ENCODE measurements at places on chromosomes 5 and 9. TPM values are rescaled to one million over a fixed set of nuclear protein-coding genes. Genes with fewer than 3 reads are reported as not detected.

DNA sequence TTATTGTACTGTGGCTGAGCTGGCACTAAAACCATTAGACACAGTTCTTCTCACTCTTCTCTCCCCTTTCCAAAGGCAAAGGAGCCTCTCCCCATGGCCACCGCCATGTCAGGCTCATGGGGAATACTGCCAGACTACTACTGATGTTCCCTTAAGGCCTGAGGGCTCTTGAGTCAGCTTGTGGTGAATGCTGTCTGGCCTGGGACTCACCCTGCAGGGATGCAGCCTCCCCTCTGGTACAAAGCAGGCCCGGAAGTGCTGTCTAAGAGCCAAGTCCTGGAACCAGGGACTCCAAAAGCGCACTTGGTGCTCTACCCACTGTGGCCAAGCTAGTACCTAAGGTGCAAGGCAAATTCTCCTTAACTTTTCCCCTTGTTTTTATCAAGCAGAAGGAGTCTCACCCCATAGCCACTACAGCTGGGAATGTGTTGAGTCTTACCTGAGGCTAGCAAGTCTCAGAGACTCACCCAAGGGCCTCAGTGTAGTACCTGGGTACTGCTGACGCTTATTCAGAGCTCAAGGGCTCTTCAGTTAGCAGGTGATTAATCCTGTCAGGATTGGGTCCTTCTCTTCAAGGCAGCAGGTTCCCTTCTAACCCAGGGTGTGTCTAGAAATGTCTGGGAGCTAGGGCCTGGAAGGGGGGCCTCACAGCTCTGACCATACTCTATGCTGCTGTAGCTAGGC lies 33.2 kb upstream of the C5orf46 start:
- DNase-seq: no peak

DNA sequence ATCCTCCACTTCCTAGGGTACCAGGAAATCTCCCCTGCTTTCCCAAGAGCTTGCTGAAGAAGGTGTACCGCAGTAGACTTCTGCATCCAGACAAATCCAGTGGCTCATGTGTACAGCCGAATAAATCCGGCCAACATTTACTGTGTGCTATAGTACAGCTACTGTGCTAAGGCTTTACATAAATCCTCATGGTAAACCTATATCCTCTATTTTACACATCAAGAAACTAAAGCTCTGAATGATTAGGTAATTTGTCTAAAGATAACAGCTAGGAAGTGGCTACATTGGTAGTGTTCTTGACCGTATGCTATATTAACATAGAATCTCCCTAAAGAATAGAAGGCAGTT lies 511 bp upstream of the WDR41 start:
- no peak for DNase-seq

Gene CSNK1G3
- 53.3 TPM for total RNA-seq

- DNase-seq: no peak
These were observed 624.0 kb upstream of the KLF4 start for GRCh38 chr9:108113596-108113995.

DNA sequence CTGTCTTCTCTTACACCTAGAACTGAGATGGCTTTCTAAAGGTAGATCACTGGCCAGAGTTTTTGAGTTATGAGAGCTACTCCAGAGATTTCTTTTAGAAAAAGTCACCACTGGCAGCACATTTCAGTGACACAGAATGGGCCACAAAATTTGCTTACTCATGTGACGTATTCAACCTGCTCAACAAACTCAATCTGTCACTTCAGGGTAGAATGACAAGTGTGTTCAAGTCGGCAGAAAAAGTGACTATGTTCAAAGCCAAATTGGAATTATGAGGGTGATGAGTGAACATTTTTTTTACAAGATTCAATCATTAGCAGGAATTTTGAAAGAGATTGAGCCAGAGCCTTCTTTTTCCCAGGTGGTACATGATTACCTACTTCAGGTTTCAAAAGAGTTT lies 46.5 kb downstream of the TAF11L14 start:
- DNase-seq: no peak

DNA sequence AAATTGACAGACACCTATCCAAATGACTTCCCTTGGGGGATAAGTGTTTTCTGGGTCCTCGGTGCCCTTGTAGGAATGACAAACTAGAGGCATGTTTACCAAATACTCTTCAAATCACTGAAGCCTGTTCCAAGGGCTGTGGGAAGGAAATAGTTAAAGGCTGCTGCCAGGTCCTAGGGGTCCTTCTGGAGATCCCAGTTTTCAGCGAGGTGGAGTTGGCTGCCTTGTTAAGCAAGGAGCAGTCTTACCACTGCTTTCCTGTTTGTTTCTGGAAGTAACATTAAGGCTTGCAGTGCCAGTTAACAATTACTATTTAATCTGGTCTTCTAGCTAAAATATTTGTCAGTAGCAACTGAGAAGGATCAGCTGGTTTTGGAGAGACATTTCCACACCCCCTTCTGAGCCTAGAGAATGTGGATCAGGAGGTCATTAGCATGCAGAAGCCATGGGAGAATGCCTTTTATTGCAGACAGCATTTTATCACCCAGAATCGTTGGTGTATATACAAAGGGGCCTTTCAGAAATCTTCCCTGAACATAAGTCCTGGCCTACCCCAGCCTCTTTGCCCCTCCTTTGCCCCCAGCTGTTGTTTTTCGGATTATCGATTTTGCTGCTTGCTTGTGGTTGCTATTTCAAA lies 238.8 kb downstream of the DMAC1 start:
- no peak for DNase-seq

Gene LURAP1L
- total RNA-seq: 31.0 TPM

DNA sequence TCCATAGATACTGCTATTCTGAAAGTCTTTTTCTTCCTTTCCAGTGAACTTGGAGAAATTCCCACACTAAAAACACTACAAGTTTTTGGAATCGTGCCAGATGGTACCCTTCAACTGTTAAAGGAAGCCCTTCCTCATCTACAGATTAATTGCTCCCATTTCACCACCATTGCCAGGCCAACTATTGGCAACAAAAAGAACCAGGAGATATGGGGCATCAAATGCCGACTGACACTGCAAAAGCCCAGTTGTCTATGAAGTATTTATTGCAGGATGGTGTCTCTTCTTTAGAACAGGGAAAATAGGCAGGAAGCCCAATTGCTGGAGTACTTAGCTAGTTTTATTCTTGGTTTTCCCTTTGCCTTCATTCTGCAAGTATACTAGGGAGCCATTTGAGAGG lies 29.9 kb downstream of the SKP2 start:
- no peak for DNase-seq

Gene SLC45A2
- total RNA-seq: 1.2 TPM

DNA sequence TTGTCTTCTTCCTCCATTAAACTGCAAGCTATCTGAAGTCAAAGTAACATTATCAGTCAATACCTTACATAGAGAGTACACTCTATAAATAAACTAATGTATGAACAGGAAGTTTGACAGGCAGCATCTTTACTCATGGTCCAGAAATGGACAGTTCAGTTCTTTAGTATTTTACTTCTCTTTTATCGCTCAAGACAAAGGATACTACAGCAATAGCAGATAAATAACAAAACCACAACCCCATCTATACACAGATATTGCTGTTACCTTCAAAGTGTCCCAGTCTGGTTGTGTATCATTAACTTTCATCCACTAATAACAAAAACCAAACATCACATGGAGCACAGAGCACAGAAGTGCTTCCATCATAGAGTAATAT lies 46.4 kb downstream of the SEMA5A start:
- DNase-seq: no peak

DNA sequence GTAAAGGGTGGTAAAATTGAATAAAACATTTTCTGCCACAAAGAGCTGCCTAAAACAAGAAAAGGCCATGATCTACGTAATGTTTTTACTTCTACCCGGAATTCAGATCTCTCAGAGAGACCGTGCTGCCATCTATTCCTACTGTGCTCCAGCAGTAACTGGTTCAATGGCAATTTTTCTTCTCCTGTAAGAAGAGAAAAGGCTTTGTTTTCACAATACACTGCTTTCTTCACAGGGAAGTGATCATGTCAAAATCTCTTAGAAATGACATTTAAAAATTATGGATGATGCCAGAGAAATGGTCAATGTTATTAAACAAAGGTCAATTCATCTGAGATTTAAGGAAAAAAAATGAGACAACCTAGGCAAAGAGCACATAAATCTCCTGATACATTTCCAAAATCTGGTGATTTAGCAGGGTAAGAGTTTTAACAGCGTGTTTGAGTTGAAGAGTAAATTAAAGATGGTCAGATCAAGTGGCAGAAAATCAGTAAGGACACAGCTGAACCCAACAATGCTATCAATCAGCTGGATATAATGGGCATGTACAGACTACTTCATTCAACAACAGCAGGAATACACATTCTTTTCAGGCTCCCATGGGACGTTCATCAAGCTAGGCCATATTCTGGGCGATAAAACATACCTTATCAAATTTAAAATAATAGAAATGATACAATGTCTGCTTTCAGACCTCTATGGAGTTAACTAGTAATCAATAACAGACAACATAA lies 523.1 kb downstream of the CHSY3 start:
- DNase-seq: no peak

DNA sequence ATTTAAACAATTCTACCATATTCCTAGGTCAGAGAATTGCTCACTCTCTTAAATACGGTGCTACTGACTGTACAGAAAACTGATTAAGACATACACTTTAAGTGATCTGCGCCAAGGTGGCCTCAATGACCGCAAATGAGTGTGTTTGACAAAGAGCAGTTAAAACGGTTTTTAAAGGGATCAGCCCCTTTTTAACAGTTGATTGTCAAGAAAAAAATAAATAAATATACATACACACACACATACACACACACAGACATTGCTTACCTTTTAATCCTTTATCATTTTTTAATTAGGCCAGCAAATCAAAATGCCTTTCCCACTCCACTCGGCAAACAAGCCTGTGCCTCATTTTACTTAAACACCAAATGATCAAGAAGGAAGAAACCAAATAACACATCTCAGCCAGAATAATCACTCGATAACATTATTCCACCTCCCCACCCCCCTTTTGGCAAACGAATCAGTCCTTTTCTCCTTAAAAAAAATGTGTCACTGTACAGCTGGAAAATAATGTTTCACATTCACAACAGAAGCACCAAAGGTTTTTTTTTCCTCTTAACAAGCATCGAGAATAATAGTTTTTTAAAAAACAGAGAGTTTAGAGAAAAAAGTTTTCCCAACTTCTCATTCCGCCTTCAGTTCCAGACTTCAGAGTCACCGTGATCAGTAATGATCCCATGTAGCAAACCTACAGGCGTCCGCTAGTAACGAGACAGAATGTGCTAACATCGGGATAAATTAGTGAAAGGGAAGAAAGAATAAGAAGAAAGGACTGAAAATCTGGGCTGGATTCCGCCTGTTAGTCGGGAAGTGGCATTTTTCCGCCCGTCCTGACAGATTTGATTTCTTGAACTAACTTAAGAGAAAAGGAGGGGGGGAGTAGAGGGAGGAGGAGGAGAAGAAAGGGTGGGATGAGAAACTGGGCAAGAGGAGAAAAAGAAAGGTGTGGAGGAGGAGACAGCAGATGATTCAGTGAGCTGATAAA lies at the start of gene ZNF608:
Gene ZNF608, minus strand, starts transcription at position 712 of the 988 bp plus-strand sequence. CDS start 1,650 bp downstream, outside the sequence.
- peak; percentile 51 for DNase-seq

Gene ACTBL2
- not detected for total RNA-seq

Gene CEP120
- 27.6 TPM for total RNA-seq

Gene IFNA5
- total RNA-seq: not detected

DNA sequence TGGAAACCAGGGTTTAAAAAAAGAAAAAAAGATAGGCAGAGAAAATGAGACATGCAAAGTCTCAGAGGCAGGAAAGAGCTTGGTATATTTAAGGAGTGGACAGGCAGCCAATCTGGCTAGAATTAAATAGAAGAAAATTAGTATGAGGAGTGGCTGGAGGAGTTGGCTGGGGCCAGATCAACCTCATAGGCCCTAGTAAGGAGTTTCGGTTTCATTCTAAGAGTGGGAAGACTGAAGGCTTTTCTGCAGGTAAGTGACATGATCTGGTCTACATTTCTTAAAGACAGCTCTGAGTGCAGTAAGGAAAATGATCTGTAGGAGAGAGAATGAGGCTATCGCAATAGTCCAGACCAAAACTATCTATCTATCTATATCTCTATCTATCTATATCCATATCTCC lies 27.5 kb downstream of the ADRB2 start:
- no peak for DNase-seq

DNA sequence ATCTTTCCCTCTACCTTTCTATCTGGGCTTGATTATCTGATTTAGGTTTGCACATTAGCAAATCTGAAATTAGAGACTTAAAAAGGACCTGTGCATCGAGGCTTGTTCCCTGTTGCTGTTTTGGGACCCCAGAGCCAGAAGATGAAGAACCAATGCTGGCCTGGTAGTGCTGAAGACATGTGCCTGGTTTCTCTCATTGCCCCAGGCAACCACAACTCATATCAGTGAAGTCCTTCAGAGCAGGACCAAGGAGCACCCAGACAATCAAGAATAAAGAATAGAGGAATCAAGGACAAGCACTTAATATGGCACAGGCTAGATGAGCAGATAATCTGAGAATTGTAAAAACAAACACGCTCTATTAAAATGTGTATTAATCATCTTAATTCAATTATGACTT lies 362.7 kb downstream of the DMRTA1 start:
- DNase-seq: no peak

- no peak for DNase-seq
These were observed at the start of gene CSF1R for GRCh38 chr5:150085950-150086715. Gene CSF1R, minus strand, starts transcription at chr5:150086554. Its CDS starts 127 bp downstream, at chr5:150086427.

Gene CTXN3
- total RNA-seq: not detected

- DNase-seq: peak; percentile 83
These were observed 19.3 kb downstream of the SLC6A7 start for GRCh38 chr5:150209099-150209635.

Gene CETN3
- 15.0 TPM for total RNA-seq

DNA sequence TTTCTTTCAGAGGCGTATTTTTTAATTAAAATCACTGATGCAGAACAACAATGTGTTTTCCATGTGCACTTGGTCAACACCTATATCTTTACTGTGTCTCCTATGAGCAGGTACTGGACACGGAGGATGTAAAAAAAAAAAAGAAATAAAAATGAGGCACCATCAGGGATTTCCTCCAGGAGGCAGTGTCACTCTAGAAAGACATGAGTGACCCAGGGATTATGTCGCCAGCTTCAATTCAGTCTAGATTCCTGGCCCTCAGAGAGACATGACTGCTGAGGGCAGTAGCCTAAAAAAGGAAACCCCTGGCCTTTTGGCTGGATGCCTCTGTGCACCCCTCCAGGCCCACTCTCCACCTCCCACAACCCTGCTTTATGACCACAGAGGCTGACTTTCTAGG lies 18.3 kb upstream of the IL33 start:
- DNase-seq: no peak

DNA sequence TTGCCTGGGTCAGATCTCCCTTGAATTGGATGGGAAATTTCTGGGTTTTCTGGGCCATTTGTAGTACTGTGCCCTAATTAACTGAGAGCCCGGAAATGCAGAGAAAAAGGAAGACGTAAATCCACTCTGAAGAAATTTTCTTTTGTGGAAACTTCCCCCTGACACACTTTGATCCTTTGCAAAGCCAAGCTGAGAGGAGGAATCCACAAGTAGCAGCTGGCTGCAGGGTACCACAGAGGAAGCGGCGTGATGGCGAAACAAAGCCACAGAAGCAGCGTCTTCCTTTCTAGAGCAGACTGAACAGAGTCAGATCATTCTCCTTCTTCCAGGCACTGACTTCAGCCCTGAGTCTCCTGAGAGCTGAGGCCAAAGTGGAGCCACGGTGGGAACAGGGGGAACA lies 47.1 kb upstream of the ZNF354A start:
- DNase-seq: peak; percentile 17

All from mucosa of descending colon (tissue), 3 donors.